ENCODE measurements at places on chromosomes 3 and 15. TPM values are rescaled to one million over a fixed set of nuclear protein-coding genes. Genes with fewer than 3 reads are reported as not detected.

The TAGLN3 gene
- 0.31 TPM for total RNA-seq

GRCh38 chr3:184134746-184135148 lies 411 bp upstream of the EIF2B5 start:
- H3K27ac ChIP-seq: peak overlapping the region; percentile 95
- peak overlapping the region; percentile 95 for H3K4me3 ChIP-seq
- peaks cover 16% of the 10 kb centered on the region for H3K36me3 ChIP-seq
- DNase-seq: no peak
- H3K27me3 ChIP-seq: no peaks in the 10 kb centered on the region
- peaks cover 30% of the 10 kb centered on the region for H3K4me1 ChIP-seq

DNA sequence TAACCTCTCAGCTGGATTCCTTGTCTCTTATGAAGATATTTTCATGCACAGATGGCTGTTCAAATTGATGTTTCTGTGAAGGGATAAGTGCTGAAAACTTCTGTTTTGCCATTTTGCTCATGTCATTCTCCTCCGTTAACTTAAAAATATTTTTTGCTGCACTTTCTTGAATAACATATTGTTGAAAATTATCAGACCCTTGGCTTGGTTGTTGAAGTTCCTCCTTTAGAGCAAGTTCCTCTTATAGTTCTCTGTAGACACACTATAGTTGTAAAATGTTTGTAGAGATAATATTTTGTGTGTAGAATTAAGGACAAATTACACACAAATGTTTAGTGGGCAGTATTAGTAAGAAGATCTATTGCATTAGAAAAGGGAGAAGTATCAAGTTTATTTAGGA lies 300.4 kb downstream of the SV2B start:
- H3K4me1 ChIP-seq: no peaks in the 10 kb centered on the region
- peaks cover 3% of the 10 kb centered on the region for H3K36me3 ChIP-seq
- DNase-seq: no peak

The DYNC1LI1 gene
- 34.7 TPM for total RNA-seq

The ATP8B4 gene
- 3.4 TPM for total RNA-seq

DNA sequence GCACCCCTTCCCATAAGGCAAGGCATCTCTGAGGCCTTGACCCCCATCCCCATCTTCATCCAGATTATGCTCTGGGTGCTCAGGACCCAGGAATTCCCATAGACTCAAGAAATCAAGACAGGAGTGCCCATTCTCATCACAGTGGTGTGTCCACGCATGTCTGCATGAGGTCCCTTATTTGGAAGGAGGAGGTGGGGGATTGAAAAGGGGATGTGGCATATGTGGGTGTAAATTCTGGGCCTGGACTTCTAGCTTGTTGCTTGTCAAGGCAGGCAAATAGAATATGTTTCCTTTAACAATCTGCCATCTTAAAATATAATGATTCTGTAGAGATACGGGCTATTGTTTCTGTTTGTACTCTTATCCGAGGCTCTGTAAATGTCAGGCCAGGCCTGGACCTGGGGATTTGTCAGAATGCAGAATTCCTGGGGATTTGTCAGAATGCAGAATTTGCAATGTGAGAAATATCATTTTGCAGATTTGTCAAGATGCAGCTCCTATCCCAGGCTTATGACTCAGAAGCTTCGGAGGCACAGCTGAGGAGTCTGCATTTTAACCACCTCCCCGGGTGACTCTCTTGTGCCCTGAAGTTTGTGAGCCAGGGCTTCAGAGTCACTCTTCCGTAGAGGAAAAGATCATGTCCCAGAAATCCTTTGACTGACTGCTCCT lies 157.8 kb downstream of the SV2B start:
- H3K4me1 ChIP-seq: peaks cover 6% of the 10 kb centered on the region
- no peak overlapping the region for H3K4me3 ChIP-seq
- no peaks in the 10 kb centered on the region for H3K36me3 ChIP-seq
- H3K27me3 ChIP-seq: peaks cover 6% of the 10 kb centered on the region

DNA sequence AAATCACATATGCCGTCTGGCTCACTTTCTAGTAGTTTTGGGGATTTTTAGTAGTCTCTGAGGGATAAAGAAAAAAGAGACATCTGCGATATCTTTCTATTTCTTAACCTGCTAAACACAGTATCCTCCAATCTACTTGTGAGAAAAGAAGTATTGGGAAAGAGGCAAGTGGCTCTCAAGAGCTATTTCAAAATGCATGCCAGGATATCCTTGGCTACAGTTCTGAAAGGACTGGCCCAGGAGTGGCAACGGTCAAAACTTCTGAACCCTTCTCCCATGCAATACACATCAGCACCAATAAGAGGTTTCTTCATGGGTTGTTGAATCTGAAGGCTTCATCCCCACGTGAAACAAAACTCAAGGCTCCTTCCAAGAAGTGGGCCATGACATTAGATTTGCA lies 204.0 kb upstream of the WNT5A start:
- H3K27ac ChIP-seq: no peak overlapping the region
- H3K36me3 ChIP-seq: no peaks in the 10 kb centered on the region
- no peaks in the 10 kb centered on the region for H3K4me1 ChIP-seq
- DNase-seq: no peak

- no peak for DNase-seq
- no peak overlapping the region for H3K27ac ChIP-seq
- peaks cover 5% of the 10 kb centered on the region for H3K4me1 ChIP-seq
- no peaks in the 10 kb centered on the region for H3K36me3 ChIP-seq
- H3K4me3 ChIP-seq: no peak overlapping the region
Measured at GRCh38 chr3:131549340-131549739, 46.6 kb upstream of the MRPL3 start.

The BRK1 gene
- 91.6 TPM for total RNA-seq

- no peak overlapping the region for H3K27ac ChIP-seq
- no peak overlapping the region for H3K4me3 ChIP-seq
- no peaks in the 10 kb centered on the region for H3K27me3 ChIP-seq
- no peak for DNase-seq
- no peaks in the 10 kb centered on the region for H3K36me3 ChIP-seq
Measured at GRCh38 chr3:53833700-53834099, 12.5 kb downstream of the CHDH start.

DNA sequence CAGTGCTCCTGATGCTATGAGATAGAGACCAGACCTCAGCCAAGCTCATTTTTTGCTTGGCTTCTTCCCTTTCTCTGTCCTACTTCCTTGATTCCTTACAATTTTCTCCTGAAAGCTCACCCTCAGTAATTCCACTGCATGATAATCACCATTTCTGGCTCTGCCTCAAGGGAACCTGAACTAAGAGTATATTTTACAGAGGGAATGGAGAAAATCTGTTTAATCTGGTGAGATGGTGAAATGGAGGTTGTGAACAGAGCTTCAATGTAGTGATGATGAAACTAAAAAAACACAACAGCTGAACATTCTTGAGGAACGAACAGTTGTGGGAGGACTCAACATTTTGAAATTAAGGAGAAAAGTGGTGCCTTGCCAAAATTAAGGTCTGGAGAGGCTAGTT lies 16.3 kb downstream of the HHLA2 start:
- H3K36me3 ChIP-seq: peaks cover 6% of the 10 kb centered on the region
- no peaks in the 10 kb centered on the region for H3K4me1 ChIP-seq
- no peak overlapping the region for H3K27ac ChIP-seq
- no peak overlapping the region for H3K4me3 ChIP-seq
- DNase-seq: no peak
- H3K27me3 ChIP-seq: peaks cover 11% of the 10 kb centered on the region

- no peak overlapping the region for H3K4me3 ChIP-seq
- no peaks in the 10 kb centered on the region for H3K27me3 ChIP-seq
- H3K27ac ChIP-seq: no peak overlapping the region
- DNase-seq: no peak
- H3K4me1 ChIP-seq: no peaks in the 10 kb centered on the region
Measured at GRCh38 chr3:38588371-38588971, 61.0 kb downstream of the SCN5A start.

GRCh38 chr3:20055020-20055775 lies 15.0 kb downstream of the KAT2B start:
- H3K4me3 ChIP-seq: no peak overlapping the region
- DNase-seq: no peak
- H3K4me1 ChIP-seq: peaks cover 22% of the 10 kb centered on the region
- peaks cover 8% of the 10 kb centered on the region for H3K36me3 ChIP-seq
- no peaks in the 10 kb centered on the region for H3K27me3 ChIP-seq
- no peak overlapping the region for H3K27ac ChIP-seq

- H3K27me3 ChIP-seq: peaks cover 39% of the 10 kb centered on the region
- peak; percentile 16 for DNase-seq
- H3K36me3 ChIP-seq: no peaks in the 10 kb centered on the region
- peaks cover 10% of the 10 kb centered on the region for H3K4me1 ChIP-seq
- no peak within 1 kb of the TSS for H3K27ac ChIP-seq
- H3K4me3 ChIP-seq: peak within 1 kb of the TSS; percentile 57
Measured at GRCh38 chr3:46566040-46566641, at the start of gene LRRC2. Gene LRRC2 (minus strand): TSS chr3:46566302. CDS start chr3:46551591, 14,711 bp downstream.

- H3K36me3 ChIP-seq: no peaks in the 10 kb centered on the region
- H3K4me3 ChIP-seq: no peak overlapping the region
- no peak overlapping the region for H3K27ac ChIP-seq
- DNase-seq: no peak
- H3K4me1 ChIP-seq: no peaks in the 10 kb centered on the region
Measured at GRCh38 chr3:124019291-124019690, 27.4 kb upstream of the ROPN1 start.

- DNase-seq: no peak
- H3K4me1 ChIP-seq: no peaks in the 10 kb centered on the region
- H3K4me3 ChIP-seq: no peak overlapping the region
- peaks cover 39% of the 10 kb centered on the region for H3K27me3 ChIP-seq
- no peaks in the 10 kb centered on the region for H3K36me3 ChIP-seq
- H3K27ac ChIP-seq: no peak overlapping the region
Measured at GRCh38 chr3:170732660-170733245, 137.2 kb downstream of the RPL22L1 start.

DNA sequence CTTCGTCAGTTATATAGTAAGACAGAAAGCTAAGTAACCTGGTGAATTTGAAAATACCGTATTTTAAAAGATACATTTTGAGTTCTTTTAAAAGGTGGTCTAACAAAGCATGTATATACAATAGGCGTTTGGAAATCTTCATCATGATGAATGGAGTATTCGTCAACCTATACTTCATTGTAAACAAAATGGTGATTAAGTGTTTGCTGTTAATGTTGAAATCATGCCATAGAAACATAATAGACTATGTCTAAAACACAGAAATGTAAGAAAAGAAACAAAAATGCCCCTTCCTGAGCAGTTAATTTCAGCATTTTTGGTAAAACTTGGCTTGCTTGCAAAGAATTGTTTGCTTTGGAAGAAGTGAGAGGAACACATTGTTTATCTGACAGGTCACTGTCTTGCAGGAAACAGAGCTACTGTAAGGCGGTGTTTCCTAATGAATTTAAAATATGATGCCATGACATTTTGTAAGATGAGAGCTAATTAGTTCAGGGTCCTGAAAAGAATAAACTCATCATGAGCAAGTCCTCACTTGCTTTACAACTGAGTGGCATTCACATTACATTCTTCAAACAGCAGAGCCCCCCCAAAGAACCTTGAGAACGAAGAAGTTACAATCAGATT lies 126.7 kb downstream of the SERPINI1 start:
- H3K36me3 ChIP-seq: no peaks in the 10 kb centered on the region
- H3K4me3 ChIP-seq: no peak overlapping the region
- H3K4me1 ChIP-seq: peaks cover 1% of the 10 kb centered on the region
- H3K27me3 ChIP-seq: peaks cover 7% of the 10 kb centered on the region
- no peak overlapping the region for H3K27ac ChIP-seq
- DNase-seq: no peak

DNA sequence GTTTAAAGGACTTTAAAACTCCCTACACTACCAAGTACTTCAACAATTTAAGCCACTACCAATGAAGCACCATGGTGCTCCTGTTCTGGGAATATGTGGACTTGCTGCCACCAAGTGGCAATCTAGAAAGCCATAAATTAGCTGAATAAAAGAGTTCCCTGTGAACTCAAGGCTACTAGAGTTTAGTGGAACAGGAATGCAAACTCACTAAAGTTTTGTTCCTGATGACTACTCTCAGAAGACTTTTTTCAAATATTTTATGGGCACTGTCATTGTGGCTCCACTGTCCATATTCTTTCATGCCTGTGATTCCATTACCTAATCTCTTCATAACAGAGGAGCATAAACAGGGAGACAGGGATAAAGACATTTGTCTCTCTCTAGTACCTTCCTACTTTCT lies 63.9 kb downstream of the TMCC1 start:
- peaks cover 1% of the 10 kb centered on the region for H3K36me3 ChIP-seq
- H3K4me3 ChIP-seq: no peak overlapping the region
- DNase-seq: peak; percentile 3

DNA sequence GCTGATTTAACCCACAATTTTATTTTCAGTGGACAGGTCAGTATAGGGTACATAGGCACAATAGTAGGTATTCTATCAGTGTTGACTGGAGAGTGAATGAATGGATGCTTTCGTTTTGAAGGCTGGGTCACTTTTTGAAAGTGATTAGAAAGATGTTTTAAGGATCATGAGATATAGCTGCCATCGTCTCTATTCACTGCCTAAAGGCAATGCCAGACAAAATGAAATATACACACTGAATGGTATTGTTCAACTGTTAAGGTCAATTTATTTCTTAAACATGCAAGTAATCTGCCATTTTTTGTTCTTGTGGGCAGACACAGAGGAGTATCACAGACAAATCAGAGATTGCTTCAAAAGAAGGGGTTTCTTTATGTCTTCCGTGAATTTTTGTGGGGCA lies 395.3 kb downstream of the VGLL3 start:
- no peak for DNase-seq
- no peaks in the 10 kb centered on the region for H3K27me3 ChIP-seq
- H3K4me1 ChIP-seq: no peaks in the 10 kb centered on the region
- H3K4me3 ChIP-seq: no peak overlapping the region
- no peaks in the 10 kb centered on the region for H3K36me3 ChIP-seq

GRCh38 chr3:59517388-59517787 lies 467.6 kb upstream of the CFAP20DC start:
- H3K27ac ChIP-seq: no peak overlapping the region
- no peak overlapping the region for H3K4me3 ChIP-seq
- no peaks in the 10 kb centered on the region for H3K27me3 ChIP-seq
- no peak for DNase-seq
- peaks cover 12% of the 10 kb centered on the region for H3K4me1 ChIP-seq

DNA sequence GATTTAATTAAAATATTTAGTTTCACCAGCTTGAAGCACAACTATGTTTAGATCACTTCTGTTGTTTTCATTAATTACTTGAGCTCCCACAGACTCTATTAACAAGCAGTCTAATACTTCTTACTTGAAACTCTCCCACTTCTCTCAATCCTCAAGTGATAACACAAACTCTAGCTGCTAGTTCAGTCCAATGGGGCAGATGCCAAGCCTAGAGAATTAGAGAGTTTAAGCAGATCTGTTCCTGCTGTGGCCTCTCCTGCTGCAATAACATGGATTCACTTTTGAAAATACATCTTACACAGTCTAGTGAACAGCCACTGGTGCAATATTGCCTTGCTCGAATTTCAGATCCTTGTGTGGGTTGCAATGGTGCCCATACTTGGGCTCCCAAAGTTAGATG lies 566.4 kb upstream of the SGO1 start:
- H3K27ac ChIP-seq: no peak overlapping the region
- DNase-seq: no peak
- H3K4me3 ChIP-seq: no peak overlapping the region
- peaks cover 3% of the 10 kb centered on the region for H3K36me3 ChIP-seq
- H3K4me1 ChIP-seq: no peaks in the 10 kb centered on the region

- no peak overlapping the region for H3K4me3 ChIP-seq
- no peaks in the 10 kb centered on the region for H3K36me3 ChIP-seq
- DNase-seq: peak; percentile 8
- peaks cover 66% of the 10 kb centered on the region for H3K27me3 ChIP-seq
- H3K4me1 ChIP-seq: peaks cover 17% of the 10 kb centered on the region
Measured at GRCh38 chr3:98730338-98730737, 32.8 kb upstream of the ST3GAL6 start.

- peaks cover 24% of the 10 kb centered on the region for H3K4me1 ChIP-seq
- H3K4me3 ChIP-seq: no peak overlapping the region
- no peaks in the 10 kb centered on the region for H3K27me3 ChIP-seq
- DNase-seq: no peak
Measured at GRCh38 chr15:69576948-69577351, 124.3 kb downstream of the RPLP1 start.
